ENCODE measurements at places on chromosomes 2 and 18.

GRCh38 chr2:43146083-43146482, 80.3 kb downstream of the ZFP36L2 start:
- DNase-seq, result no peak

- no peak for DNase-seq
Observed at GRCh38 chr2:7403092-7403775, 486.0 kb downstream of the RNF144A start.

- DNase-seq, result no peak
Observed at GRCh38 chr2:148739454-148740105, 95.0 kb downstream of the EPC2 start.

- no peak for DNase-seq
Observed at GRCh38 chr2:228017784-228018183, 146.4 kb downstream of the DAW1 start.

GRCh38 chr2:150495001-150495400, 7.5 kb upstream of the RND3 start:
- DNase-seq, result no peak

- no peak for DNase-seq
Observed at GRCh38 chr2:121376535-121377250, 91.7 kb upstream of the TFCP2L1 start.

DNA sequence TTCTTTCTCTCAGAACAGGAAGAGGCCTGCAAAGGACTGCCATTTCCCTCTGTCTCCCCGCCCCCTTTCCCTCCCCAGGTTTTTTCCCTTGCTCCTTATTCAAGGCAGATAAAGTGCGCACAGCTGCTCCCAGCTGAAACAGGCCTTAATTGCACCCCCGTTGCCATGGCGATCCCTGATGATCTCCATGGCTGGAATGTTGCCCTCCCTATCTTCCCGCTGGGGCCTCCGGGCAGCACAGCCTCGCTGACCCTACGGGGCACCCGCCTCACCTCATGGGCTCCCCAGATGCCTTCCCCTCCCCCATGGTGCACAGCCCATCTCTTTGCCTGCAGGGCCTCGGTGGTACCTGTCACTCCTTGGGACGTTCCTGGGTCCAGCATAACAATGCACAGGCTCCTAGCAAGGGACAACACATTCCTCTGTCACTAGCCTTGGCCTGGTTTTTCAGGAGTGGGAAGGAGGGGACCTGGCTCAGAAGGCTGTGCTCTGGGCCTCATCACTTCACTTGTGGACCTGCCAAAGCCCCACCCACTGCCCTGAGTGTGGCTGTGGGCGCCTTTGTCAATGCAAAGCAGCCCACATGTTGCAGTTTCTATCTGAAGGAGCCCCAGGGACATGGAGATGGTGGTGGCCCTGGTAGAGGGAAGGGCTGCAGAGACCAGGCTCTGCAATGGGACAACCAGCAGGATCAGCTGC, 115.0 kb downstream of the CELF4 start:
- no peak for DNase-seq

DNA sequence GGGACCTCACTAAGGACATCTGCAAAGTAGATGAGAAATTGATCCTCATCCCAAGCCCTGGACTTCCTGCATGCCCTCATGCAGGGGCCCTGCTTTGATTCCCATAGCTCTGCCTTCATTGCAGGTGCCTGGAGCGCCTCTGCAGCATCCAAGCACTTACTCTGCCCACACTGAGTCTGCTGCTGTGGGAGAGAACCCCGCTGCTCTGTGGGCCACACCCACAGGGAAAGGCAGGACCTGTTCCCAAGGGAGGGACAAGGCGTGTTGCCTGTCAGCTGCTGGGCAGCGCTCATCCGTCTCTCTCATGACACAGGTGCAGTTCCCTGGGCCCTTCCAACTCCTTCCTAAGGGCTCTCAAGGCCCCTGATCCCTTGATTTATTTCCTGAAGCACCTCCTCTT, 266.8 kb upstream of the SMIM21 start:
- DNase-seq, result no peak

- DNase-seq, result no peak
Observed at GRCh38 chr2:128273469-128274081, 45.1 kb downstream of the HS6ST1 start.

DNA sequence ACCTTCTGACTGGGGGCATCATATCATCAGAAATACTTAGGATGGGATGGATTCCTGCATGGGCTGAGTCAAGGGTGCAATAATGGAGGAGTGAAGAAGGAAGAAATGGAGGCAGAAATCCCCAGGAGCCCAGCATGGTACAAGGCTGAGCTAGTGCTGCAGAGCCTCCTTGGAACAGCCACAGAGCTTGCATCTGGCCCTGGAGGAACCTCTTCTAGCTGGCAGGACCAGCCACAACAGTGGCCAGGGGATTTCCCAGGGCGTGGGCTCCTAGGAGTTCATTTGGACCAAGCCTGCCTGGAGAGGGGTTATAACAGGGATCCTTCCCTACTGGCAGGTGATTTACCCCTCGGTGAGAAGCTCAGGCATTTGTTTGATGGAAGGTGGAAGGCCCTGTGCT, 4.7 kb upstream of the IL37 start:
- DNase-seq, result no peak

DNA sequence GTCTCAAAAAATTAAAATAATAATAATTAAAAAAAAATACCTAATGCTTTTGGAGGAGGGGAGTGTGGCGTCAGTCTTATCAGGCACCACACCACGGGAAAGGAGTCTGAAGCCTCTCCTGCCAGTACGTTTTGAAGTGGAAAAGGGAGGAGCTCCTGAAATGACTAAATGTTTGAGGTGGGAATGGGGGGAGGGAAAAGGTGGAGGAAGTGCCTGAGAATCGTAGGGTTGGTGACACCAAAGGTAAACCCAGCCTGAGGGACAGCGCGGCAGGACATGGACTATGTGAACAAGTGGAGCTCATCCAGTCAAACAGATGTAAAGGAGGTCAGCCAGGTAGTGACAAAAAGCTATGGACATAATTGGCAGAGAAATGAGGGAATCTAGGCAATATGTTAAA, 42.2 kb upstream of the EPHA4 start:
- no peak for DNase-seq

- no peak for DNase-seq
Observed at GRCh38 chr2:173195100-173195499, 119.5 kb downstream of the MAP3K20 start.

DNA sequence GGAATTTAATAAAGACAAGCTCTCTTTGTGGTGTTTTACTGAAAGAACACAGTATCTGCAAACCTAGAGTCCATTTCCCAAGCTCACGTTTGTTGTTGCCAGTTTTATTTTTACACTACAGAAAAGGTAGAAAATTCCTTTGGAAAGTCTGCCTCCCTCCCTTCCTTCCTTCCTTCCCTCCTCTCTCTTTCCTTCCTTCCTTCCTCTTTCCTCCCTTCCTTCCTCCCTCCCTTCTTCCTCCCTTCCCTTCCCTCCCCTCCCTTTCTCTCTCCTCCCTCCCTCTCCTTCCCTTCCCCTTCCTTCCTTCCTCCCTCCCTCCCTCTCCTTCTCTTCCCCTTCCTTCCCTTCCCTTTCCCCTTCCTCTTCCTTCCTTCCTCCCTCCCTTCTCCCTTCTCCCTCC, 136.3 kb upstream of the REV1 start:
- DNase-seq, result no peak

All from activated naive CD4-positive, alpha-beta T cell treated with anti-CD3 and anti-CD28 coated beads for 36 hours (primary cell).